ENCODE measurements at places on chromosomes 2 and 18.

GRCh38 chr2:95384854-95385569, 17.5 kb upstream of the FAHD2A start:
- no peak for DNase-seq

GRCh38 chr2:33287507-33288005, 188.9 kb upstream of the RASGRP3 start:
- DNase-seq: no peak

DNA sequence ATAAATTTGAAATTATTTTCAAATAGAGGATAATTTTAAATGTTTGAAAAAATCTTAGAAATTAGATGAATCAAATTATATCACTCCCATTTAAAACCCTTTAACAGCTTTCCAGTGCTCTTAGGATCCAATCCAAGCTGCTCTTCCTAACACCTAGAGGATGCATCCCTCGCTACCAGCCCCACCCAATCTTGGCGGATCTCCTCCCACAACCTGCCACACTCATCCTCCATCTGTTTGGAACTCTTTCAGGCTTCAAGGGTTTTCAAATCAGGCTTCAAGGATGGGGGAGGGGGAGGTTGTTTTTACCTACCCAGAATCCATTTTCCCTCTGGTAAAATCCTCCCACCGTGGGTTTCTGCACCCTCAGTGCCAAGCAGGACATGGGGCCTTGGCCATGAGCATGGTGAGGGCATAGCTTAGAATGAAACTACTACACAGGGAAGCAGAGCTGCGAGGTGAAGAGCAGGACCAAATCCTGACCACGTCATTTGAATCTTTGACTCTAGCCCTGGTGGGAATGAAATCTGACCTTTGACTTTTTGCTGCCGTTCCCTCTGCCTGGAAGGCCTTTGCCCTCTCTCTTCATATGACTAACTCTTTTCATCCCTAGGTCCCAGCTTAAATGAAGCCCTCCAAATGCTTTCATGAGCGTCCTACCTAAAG, 113.0 kb upstream of the MAPRE2 start:
- no peak for DNase-seq

- no peak for DNase-seq
Measured at GRCh38 chr2:71303849-71304248, 27.7 kb upstream of the ZNF638 start.

DNA sequence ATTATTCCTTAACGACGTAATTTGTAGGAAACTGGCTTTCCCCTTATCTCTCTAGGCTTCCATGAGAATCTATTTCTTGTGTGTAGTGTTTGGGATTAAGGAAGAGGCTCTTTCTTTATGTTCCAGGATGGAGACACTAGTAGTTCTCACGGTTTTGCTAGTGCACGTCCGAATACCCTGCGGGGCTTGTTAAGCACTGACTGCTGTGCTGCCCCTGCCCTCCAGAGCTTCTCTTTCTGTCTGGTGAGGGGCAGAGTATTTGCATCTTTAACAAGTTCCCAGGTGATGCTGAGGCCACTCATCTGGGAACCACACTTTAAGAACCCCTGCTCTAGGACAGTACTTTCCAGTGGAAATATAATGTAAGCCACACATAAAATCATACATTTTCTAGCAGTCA, 76.4 kb downstream of the SPATS2L start:
- DNase-seq: no peak

DNA sequence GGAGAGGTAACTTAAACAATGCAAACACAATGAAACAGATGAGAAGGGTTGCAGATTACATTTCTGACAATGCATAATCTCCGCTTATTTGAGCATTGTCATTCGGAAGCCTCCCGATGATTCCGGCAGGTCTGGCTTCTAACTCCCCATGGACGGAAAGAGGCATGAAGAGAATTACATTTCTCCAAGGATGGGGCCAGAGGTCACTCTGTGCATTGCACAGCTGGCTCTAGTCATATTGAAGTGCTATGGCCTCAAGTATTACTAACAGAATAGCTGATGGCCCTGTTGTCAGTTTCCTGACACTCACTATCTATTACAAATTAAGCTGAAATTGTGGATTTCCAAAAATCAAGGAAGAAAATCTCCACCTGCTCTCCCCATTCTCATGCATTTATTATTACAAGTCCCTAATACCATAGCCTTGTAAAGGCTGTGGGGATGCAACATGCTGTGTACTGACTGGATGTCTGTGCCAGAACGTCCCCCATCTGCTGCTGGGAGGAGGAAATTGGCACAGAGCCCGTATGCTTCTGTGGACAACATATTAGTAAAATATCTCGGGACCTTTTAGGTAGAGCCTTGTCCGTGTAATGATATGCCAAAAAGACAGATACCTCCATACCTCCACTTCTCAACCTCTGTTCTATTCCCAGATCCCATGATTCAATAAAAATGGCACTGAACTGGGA, 168.1 kb downstream of the SETBP1 start:
- DNase-seq: no peak

DNA sequence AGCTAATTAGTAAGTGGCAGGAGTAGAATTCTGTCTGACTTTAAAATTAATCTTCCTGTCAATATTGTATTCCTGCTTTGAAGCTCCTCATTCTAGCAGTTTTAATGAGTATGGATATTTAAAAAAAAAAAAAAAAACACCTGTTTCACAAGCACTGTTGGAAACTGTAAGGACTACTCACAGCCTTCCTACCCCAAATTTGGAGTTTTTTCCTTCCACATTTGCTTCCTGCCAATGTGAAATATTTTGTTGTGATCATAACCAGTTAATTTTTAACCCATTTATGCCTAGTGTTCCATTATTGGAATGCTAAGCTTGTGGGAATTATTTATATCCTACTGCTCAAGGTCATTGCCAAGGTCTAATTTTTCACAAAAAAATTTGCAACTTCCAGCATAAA, 36.1 kb upstream of the SCYGR2 start:
- DNase-seq: no peak

DNA sequence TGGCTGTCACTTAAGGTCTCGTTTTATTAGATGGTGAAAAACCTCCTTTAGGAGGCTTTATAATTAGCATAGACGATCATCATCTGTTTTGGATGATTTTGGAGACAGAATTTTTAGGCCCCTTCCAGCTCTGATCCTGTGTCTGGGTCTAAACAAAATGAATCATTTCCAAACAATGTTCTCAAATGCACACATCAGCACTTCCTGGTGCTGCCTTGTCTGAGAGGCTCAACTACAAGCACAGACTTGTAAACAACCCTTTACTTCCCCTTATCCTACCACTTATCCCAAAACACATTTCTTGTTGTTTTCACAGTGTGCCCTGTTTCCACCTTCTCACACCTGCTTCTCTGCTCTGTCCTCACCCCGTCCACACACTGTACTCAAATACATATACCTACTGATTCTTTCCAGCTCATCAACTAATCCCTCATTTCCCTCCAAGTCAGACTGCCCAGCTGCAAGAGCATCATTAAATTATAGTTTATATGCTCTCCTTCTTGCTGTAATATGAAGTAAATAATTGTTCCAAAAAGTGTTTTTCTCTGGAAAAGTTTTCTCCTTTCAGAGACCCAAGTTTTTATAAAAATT, 71.2 kb upstream of the COL3A1 start:
- no peak for DNase-seq

DNA sequence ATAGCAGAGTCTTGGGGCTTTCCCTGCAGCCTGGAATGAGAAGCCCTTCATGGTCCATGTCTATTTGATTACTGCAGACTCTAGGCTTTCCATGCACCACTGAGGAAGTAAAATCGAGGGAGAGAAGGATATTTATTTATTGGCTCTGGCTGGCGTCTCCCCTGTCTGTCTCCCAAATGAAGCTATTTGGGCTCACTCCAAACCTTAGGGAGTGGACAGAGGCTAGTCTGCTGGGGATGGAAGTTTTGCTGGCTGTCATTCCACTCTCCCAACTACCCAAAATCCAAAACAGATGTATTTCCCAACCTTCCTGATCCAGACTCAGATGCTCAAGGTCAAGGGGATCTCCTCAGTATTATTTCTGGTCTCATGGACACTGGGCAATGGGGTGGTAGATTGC, 33.7 kb downstream of the TMEM17 start:
- DNase-seq: no peak

DNA sequence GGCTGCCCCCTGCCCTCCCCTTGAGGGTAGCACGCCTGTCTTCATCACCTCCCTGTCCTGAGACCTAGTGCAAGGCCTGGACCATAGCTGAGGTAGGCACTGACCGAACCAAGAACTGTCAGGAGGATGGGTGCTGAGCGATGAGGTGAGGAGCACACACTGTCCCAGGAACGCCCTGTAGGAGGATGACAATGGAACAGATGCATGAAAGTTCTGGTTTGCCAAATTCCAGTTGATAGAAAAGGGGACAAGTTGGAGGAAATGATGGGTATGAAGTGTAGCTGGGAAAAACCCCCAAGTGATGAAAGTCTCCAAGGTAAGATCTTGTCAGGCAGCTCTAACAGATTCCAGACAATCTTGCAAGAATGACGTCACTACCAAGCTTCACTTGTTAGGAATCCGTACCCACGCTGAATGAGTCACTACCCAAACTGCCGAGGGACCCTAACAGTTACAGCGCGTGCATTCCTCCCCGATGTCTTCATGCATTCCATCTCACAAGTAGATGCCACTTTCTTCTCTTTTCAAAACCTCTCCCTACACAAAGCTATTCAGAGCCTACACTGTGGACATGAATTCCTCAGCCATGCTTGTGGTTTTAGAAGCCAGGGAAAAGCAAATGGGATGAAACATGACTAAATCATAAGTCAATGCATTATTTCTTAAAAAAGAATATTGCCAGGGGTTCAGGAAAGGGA, 27.6 kb downstream of the MRPL33 start:
- DNase-seq: no peak

DNA sequence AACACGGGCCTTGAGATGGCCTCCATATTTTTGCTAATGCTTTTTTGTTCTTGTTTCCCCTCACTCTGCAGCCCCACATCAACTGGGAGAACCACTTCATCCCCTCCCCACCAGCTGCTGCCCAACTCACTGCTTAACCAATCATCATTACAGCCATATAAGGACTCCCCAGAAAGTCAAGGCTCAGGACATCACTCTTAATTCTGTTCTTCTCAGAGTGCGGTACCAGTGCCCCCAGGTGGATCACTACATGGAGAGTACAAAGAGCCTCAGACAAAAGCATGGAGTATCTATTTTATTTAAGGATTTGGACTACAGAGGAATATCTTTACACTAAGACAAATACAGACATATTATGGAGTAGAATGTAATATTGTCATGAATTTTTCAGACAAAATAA, 340.6 kb downstream of the PAX3 start:
- DNase-seq: no peak

DNA sequence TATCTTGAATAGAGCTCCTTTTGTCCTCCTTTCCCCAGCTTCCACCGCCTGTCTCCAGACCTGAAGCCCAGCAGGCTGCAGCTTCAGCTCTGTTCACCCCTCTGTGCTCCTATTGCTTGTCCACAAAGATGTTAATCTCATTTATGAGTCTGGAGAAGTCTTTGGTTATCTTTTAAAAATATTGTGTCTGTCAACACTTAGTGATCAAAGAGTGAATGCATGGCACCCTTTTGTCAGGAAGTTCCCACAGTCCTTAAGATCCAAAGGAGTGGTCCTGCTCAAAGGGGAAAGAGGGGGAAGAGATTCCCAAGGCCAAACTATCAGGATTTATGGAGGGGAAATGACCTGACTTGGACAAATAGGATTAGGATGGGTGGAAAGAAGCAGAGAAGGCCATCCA, 118.9 kb downstream of the ACAA2 start:
- DNase-seq: no peak

DNA sequence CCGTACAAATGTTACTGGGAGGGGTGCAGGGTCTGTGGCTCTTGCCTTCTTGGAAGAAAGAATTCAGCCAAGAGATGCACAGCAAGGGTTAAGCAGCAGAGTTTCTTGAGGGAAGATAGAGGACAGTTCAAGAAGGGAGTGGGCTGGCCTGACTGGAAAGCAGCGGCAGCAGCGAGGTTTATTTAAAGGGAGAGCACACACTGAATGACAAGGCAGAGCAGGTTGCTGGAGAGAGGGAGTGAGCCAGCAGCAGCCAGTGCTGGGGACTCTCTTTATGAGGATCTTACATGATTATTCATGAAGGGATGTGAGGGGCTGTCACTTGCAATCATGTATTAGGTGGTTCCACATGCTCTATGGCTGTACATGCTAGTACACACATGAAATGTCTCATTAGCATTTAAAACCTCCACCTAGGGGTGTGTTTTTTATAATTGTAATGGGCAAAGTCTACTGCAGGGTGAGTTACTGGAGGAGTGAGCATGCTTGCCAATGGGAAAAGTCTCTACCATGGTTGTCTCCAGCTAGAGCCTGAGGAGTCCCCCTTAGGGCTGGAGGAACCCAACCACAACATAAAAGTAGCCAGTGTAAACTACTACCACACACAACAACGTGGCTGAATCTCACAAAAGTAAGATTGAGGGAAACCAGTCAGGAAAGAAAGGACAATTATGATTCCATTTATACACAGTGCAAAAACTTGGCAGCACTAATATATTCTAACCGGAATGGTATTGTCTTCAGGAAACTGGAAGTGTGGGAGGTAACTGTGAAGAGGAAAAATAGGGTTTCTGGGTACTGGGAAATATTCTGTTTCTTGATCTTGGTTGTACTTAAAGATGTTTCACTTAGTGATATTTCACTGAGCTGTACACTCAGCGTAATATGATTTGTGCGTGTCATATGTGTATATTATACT, 87.6 kb upstream of the FAM110C start:
- no peak for DNase-seq

All from stimulated activated CD4-positive, alpha-beta T cell treated with anti-CD3 and anti-CD28 coated beads, Interleukin-15, amount 100 ng/mL, for 24 hours (primary cell).